Fibroblast of upper back skin (primary cell): ENCODE measurements at places on chromosomes 1 and 21.

DNA sequence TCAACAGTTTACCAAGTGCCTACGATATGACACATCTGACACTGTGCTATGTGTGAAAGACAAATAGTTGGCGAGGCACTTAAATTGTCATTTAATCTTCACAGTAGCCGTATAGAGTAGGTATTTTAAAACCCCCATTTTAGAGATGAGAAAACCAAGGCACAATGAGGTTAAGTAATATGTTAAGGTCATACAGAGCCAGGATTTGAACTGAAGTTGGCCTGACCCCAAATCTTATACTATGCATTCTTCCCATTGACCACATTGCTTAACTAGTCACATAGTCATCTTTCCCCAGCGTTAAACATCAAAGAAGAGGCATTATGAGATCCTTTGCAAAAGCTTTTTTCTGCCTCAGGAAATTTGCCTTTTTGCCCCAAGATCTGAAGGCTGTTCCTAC lies 3.9 kb downstream of the INKA2 start:
- DNase-seq: peak; percentile 64

DNA sequence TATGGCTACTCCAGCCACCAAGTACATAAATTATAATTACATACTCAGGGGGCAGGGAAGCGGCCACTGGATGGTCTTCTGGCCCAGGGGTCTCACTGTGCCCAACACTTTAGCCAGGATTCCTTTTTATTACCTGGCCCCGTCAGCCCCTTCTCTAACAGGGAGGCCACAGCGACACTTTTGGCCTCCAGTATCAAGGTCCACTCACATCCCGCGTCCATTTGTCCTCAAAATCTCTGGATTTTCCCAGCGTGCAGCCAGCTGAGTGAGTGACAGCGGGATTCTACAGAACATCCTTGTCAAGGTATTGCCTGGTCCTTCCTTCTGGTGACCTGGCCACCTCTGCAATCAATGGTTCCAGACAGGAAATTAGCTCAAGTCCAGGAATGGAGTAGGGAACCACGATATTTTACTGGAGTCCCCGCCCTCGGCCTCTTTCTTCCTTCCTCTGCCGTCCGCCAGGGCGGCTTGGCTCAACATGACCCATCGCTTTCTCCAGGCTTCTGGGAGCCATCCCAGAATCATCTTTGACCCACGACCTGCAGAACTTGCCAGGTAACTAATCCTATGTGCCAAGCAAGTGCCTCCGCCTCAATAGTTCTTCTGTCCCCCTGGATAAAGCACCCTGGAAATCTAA lies 2.7 kb upstream of the COL6A2 start:
- DNase-seq: no peak

- peak; percentile 92 for DNase-seq
Measured at GRCh38 chr21:28538987-28539622, 453.6 kb downstream of the LTN1 start.

GRCh38 chr1:15336866-15337265 lies 72.8 kb upstream of the EFHD2 start:
- no peak for DNase-seq

DNA sequence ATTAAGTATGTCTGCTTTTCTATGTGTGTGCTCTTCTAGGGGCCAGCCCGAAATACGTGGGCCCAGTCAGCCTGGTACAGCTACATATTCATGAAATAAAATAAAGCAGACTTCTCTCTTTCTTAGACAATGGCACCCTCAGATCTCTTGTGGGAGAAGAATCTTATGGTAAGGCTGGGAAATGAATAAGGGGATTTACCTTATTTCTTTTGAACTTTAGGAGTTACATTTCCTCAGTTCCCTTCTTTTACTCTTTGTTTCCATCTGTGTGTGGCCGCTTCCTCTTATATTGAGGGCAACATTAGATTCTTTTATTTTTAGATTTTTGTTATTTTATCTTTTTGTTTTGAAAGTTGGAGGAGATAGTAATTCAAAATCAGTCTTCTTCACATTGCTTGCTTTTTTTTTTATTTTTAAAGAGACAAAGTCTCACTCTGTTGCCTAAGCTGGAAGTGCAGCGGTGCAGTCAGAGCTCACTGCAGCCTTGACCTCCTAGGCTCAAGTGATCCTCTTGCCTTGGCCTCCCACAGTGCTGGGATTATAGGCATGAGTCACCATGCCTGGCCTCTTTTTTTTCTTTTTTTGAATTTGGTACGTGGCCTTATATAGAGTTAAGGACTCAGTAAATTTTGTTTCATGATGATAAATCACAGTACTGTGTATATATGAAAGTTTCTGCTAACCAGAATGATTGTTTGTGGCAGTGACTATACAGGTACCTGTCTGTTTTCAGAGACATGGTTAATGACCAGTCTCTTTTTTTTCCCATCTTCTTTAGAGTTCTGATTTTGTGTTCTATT lies 9.1 kb downstream of the LAMC1 start:
- DNase-seq: peak; percentile 47

GRCh38 chr1:198290089-198290683 lies 133.4 kb downstream of the NEK7 start:
- DNase-seq: no peak

GRCh38 chr1:164780111-164780812 lies 221.3 kb downstream of the PBX1 start:
- peak; percentile 64 for DNase-seq

GRCh38 chr1:6447818-6448748 lies 17.9 kb downstream of the TNFRSF25 start:
- no peak for DNase-seq

- no peak for DNase-seq
Measured at GRCh38 chr1:34879230-34879629, 19.7 kb upstream of the SMIM12 start.

GRCh38 chr1:119348941-119349340 lies 19.6 kb upstream of the HAO2 start:
- no peak for DNase-seq

GRCh38 chr1:6438047-6438525 lies 13.5 kb downstream of the ESPN start:
- DNase-seq: peak; percentile 37

- no peak for DNase-seq
Measured at GRCh38 chr1:100611086-100611485, 73.1 kb downstream of the GPR88 start.

DNA sequence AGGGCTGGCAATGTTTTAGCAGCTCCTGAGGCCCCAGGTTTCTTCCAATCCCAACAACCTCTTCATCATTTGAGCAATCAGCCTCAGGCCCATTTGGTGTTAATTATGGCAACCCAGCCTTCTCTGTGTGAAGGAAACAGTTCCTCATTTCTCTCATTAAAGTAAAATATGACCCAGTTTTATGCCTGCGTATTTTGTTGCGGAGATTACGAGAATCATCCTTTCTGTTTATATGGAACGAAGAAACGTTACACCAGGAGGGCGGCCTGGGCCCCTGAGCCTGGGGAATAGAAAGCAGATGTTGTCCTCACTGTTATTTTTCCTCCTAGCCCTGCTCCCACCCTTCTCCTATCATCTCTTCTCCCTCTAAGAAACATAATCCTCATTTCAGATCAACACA lies 332.2 kb upstream of the USP24 start:
- peak; percentile 61 for DNase-seq

GRCh38 chr1:34113887-34114286 lies 51.1 kb downstream of the CSMD2 start:
- no peak for DNase-seq

DNA sequence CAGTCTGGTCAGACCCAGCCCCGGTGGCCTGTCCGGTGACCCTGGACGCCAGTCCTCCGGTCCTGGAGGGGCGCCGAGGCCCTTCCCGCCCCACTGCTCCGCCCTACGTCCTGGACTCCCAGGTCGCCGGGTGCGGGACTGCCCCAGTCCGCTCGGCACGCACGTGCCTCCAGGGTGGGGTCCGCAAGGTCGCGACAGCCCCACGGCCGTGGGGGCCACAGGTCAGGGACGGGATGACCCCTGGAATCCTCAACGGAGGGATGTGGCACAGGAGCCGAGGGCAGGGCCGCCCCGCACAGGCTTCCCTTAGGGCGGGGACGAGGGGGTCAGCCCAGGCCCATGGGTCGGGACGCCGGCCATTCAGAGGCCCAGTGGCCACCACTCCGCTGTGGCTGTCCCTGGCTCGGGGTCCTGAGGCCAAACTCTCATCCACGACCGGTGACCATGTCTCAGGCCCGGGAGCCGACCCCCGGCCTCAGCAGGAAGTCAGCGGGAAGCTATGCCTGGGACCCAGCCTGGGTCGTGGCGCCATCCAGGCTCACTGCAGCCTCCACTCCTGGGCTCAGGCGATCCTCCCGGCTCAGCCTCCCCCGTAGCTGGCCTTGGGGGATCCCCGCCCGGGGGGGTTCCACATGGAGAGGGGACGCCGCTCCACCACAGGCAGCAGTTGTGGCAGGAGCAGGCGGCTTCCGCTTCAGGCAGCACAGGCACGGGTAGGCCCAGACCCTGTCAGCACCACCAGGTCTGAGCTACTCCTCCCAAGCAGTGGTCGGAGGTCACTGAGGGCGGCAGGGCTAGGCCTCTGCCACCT lies 599 bp upstream of the TMEM240 start:
- DNase-seq: no peak

- no peak for DNase-seq
Measured at GRCh38 chr1:180031664-180032063, 77.1 kb downstream of the CEP350 start.

- DNase-seq: no peak
Measured at GRCh38 chr1:34929497-34929852, at the start of gene DLGAP3. Gene DLGAP3 (minus strand): TSS chr1:34929650. CDS start chr1:34905383, 24,267 bp downstream.

DNA sequence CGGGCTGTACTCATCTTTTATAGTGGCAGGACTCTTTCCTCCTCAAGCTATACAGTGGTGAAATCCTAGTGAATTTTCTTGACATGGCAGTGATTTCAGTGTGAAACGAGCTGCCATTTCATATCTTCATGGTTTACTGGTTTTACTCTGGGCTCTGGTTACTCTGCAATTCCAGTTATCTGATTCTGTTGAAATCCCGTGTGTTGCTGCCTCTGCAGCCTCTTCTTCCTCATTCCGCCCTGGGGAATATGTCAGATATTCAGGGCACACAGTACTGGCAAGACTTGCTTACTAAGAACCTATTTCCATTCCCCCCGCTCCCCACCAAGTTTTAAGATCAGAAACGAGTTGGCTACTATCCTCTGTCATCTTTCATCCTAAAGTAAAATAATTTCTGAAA lies 7.9 kb upstream of the OR2B11 start:
- DNase-seq: no peak

GRCh38 chr1:158654086-158654485 lies 32.4 kb downstream of the SPTA1 start:
- no peak for DNase-seq

GRCh38 chr1:17340358-17340757 lies 31.6 kb upstream of the PADI6 start:
- peak; percentile 3 for DNase-seq
